SJSA1 (cell line): ENCODE measurements at places on chromosomes 1 and 21. TPM values are rescaled to one million over a fixed set of nuclear protein-coding genes. Genes with fewer than 3 reads are reported as not detected.

DNA sequence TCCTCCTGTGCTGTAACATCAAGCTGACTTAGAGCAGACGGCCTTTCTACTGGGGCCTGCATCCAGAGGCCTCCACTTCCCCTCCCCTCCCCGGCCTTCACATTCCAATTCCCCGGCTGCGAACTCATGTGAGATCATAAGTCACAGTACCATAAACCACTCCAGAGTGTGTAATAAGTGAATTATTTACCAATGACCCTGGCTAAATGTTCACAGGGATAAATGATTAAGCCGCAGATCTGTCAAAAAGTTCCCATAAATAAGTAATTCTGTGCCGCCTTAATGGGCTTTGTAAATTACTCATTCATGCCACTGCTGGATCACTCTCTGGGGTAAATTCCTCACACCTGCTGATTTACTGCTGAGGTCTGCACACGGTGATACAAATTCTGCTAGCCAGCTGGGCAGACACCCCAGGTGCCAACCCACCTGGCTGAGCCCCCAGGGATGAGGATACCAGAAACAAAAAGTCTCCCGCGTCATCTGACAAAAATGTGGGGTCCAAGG is 27.4 kb upstream of the KIRREL1 start:
- no peak for DNase-seq

Gene TRIM58
- total RNA-seq: not detected in 2 replicates

GRCh38 chr1:25608488-25609178 is 8.0 kb upstream of the MAN1C1 start:
- peak; percentile 75 for DNase-seq

GRCh38 chr1:152110860-152111514 is 4.3 kb downstream of the TCHH start:
- DNase-seq: peak; percentile 57

GRCh38 chr1:16017461-16018303 is at the start of gene HSPB7:
HSPB7 (minus strand) TSS chr1:16018043; CDS start chr1:16017963, 80 bp downstream.
- no peak for DNase-seq

Gene MAP1LC3C
- total RNA-seq: not detected in 2 replicates

Gene LENEP
- not detected in 2 replicates for total RNA-seq

DNA sequence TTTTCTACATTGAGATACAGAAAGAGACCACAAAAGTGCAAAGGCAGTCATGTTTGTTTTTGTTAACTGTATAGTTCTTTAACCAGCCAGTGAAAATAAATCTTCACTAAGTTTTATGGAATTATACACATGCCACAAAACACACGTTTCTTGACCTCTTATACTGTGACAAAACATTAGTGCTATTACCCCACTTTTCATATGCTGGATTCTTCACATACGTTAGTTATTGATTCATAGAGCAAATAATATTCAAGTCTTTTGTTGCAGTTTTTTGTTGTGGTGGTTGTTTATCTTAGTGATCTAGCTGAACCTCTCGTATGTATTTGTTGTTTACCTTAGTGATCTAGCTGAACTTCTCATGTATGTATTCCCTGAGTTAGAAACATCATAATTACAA is 28.0 kb downstream of the LYPLAL1 start:
- DNase-seq: no peak

DNA sequence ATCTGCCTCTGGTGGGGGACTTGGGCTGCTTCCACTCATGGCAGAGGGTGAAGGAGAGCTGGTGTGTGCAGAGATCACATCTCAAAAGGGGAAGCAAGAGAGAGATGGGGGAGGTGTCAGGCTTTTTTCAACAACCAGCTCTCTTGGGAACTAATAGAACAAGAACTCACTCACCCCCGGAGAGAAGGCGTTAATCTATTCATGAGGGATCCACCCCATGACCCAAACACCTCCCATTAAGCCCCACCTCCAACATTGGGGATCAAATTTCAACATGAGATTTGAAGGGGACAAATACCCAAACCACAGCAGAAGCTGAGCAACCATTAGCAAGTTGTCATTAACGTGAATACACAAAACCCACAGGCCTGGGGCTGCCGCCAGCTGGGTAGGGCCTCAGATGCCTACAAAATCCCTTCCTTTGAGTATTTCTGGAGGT is 12.0 kb upstream of the VWA5B1 start:
- DNase-seq: no peak
